ENCODE measurements at places on chromosomes 6 and 20. TPM values are rescaled to one million over a fixed set of nuclear protein-coding genes. Genes with fewer than 3 reads are reported as not detected.

DNA sequence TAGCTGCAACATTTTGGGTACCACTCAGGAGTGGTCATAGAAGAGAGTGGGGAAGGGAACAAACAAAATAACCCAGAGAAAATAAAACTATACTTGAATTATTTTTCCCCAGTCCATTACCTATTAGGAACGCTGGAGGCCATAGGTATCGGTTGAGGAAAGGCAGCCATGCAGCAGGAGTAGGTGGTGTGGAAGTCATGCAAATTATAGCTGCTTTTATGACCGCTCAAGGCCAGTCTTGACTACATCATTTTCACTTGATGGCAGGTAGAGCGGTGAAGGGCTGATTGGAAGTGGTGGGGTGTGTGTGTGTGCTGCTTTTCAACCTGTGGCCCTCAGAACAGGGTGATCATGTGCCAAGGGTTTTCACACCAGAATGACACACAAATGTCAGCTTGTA is 36.5 kb upstream of the KIF13A start:
- no peaks in the 10 kb centered on the region for H3K36me3 ChIP-seq
- no peak for DNase-seq
- H3K27me3 ChIP-seq = no peaks in the 10 kb centered on the region
- no peak overlapping the region for H3K4me3 ChIP-seq

DNA sequence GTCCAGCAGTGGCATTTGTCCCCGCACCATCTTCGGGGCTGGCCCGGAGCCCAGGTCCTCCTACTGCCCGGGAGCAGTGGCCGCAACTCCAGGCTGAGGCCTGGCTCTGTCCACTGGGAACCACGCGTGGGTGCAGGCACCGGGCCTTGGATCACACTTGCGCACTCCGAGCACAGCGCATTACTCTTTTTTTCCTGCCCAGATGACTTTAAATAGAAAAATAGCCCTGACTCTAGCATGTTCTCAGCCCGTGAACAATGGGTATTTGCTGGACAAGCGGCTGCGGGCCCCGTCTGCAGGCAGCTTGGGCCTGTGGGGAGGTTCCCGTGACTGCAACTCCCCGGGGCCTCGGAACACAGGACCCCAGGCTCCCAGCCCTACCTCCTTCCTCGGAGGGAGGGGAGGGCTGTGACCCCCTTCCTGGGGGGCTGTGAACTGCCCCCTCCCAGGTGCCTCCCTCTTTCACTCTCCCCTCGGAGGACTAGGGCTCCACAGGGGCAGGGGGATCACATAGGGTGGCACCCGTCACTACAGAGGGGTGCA is 162.2 kb downstream of the TBXT start:
- DNase-seq = peak; percentile 74
- no peak overlapping the region for H3K4me3 ChIP-seq
- H3K36me3 ChIP-seq = no peaks in the 10 kb centered on the region
- no peaks in the 10 kb centered on the region for H3K27me3 ChIP-seq
- H3K4me1 ChIP-seq = peaks cover 3% of the 10 kb centered on the region

GRCh38 chr6:139150920-139151319 is 16.0 kb downstream of the HECA start:
- DNase-seq = no peak
- H3K27ac ChIP-seq = no peak overlapping the region
- H3K36me3 ChIP-seq = no peaks in the 10 kb centered on the region
- H3K4me3 ChIP-seq = no peak overlapping the region
- peaks cover 7% of the 10 kb centered on the region for H3K4me1 ChIP-seq

DNA sequence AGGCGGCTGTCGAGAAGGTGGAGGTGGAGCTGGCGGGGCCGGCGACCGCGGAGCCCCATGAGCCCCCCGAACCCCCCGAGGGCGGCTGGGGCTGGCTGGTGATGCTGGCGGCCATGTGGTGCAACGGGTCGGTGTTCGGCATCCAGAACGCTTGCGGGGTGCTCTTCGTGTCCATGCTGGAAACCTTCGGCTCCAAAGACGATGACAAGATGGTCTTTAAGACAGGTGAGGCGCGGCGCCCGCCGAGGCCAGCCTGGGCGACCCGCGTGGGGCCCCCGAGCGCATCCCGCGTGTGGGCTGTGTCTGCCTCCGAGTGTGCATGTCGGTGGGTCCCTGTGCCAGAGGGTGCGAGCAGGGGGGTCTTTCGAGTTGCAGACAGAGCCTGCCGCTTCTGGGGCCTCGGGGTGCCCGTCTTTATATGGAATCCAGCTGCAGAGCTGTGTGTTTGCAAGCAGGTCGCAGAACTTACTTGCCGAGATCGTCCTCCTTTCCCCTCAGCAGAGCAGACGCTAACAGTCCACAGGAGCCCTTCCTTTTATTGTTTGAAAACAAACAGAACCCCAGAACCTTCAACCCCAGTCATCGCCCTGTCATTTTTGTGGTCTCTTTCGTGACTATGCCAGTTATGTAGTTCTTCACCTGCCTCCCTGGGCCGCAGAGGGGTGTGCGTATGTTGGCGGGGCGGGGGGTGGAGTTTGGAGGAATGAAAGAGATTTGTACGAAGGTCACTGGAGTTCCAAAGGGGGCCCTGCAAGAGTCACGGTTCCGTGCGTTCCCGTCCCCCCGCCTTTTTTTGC is 766 bp downstream of the SLC16A10 start:
- no peaks in the 10 kb centered on the region for H3K4me1 ChIP-seq
- DNase-seq = peak; percentile 11
- no peak overlapping the region for H3K27ac ChIP-seq

- no peak overlapping the region for H3K4me3 ChIP-seq
- H3K4me1 ChIP-seq = peaks cover 6% of the 10 kb centered on the region
- no peaks in the 10 kb centered on the region for H3K27me3 ChIP-seq
- no peak overlapping the region for H3K27ac ChIP-seq
- H3K36me3 ChIP-seq = no peaks in the 10 kb centered on the region
These were observed 68.8 kb upstream of the EPB41L1 start for GRCh38 chr20:36085686-36086267.

- H3K36me3 ChIP-seq = no peaks in the 10 kb centered on the region
- no peak overlapping the region for H3K27ac ChIP-seq
- no peaks in the 10 kb centered on the region for H3K27me3 ChIP-seq
- DNase-seq = no peak
These were observed 41.6 kb upstream of the FRMD1 start for GRCh38 chr6:168120390-168121302.

DNA sequence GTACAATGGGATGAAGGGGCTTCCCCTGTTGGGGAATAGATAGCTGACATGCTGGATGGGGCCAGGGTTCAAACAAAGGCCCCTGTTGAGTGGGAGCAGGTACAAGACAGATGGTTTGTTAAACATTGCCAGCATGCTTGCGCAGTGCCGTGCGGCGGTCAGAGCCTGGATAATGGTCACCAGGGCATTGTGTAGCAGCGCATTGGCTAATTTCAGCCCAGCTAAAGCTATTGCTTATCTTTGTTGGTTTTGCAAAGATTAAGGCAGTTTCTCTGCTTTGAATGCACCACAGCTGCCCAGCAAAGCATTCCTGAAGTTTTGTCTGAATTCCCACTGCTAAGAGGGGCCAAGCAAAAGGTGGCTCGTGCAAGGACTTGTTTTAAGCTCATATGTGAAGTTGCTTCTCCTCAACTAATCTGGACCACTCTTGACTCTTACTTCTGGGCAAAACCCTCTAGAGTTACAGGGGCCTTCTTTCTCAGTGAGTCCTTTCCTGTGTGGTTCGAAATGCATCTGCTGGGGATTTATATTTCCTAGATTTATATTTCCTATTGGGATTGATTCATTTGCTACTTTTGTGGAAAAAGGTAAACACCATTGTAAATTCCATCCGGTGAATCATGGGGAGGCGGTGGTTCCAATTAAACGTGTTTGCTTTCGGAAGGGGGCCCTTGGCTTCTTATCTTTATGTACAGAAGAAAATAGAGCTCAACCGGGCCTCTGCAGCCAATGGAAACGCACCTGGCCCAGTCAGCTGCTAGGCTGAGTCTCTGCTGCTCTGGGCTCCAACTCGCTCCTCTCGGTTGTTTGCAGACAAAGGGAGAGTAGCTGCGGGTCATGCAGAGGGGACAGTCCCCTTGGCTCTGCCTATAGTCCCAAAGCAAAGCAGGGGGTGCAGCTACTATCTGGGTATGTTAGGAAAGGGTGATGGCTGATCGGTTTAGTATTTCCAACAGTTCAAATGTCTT is 72.1 kb downstream of the FOXA2 start:
- no peak overlapping the region for H3K4me3 ChIP-seq
- no peaks in the 10 kb centered on the region for H3K36me3 ChIP-seq
- H3K4me1 ChIP-seq = no peaks in the 10 kb centered on the region
- no peak overlapping the region for H3K27ac ChIP-seq

GRCh38 chr20:37359331-37359730 is 13.4 kb downstream of the SRC start:
- H3K36me3 ChIP-seq = no peaks in the 10 kb centered on the region
- H3K27me3 ChIP-seq = no peaks in the 10 kb centered on the region
- peaks cover 7% of the 10 kb centered on the region for H3K4me1 ChIP-seq
- H3K27ac ChIP-seq = no peak overlapping the region

- H3K27ac ChIP-seq = no peak overlapping the region
- DNase-seq = no peak
- peaks cover 19% of the 10 kb centered on the region for H3K27me3 ChIP-seq
- H3K4me1 ChIP-seq = no peaks in the 10 kb centered on the region
These were observed 4.6 kb upstream of the LSM14B start for GRCh38 chr20:62117658-62118057.

DNA sequence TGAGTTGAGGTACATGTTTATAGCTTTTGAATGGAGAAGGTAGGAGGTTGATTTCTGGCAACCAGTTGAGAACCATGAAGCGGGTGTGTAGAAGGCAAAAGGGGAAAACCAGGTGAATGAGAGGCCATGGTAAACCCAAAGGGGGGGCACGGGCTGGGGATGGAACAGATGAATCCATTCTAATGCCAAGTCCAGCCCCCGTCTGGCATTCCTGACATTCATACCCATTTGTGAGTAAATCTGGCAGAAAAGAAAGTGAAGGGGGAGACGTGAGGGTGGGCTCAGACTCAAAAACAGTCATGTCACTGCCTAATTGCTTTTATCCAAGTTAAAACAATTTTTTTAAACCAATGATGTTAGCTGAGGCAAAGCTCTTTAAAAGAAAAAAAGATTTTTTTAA is 172.8 kb upstream of the QKI start:
- no peaks in the 10 kb centered on the region for H3K36me3 ChIP-seq
- H3K4me1 ChIP-seq = no peaks in the 10 kb centered on the region
- H3K27ac ChIP-seq = no peak overlapping the region
- no peak overlapping the region for H3K4me3 ChIP-seq
- no peaks in the 10 kb centered on the region for H3K27me3 ChIP-seq
- no peak for DNase-seq

DNA sequence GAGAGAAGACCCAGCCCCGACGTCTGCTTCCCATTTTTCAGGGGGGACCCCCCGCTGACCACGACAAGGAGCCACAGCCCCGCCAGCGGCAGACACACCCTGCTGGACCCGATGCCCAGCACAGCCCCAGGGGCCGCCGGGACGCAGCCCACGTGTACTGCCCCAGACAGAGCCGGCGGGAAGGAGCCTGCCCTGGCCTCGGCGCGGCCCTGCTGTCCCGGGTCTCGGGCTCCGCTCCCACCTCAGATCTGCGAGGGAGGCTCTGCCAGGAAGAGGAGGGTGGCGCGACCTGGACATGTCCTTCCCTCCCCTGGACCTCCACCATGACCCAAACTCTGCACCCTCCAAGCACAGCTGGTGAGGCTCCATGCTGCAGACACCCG is 54.7 kb downstream of the KCNQ2 start:
- no peaks in the 10 kb centered on the region for H3K27me3 ChIP-seq
- H3K4me1 ChIP-seq = no peaks in the 10 kb centered on the region
- H3K4me3 ChIP-seq = no peak overlapping the region

GRCh38 chr6:7615611-7616383 is 25.8 kb downstream of the SNRNP48 start:
- no peak overlapping the region for H3K4me3 ChIP-seq
- H3K36me3 ChIP-seq = peaks cover 4% of the 10 kb centered on the region
- DNase-seq = peak; percentile 69
- H3K4me1 ChIP-seq = no peaks in the 10 kb centered on the region
- H3K27me3 ChIP-seq = no peaks in the 10 kb centered on the region

- DNase-seq = peak; percentile 60
- peak overlapping the region; percentile 40 for H3K4me3 ChIP-seq
- H3K4me1 ChIP-seq = peaks cover 11% of the 10 kb centered on the region
- H3K27ac ChIP-seq = peak overlapping the region; percentile 50
- H3K27me3 ChIP-seq = no peaks in the 10 kb centered on the region
These were observed 204.2 kb downstream of the BCAS1 start for GRCh38 chr20:53865901-53866793.

- no peaks in the 10 kb centered on the region for H3K36me3 ChIP-seq
- no peak overlapping the region for H3K27ac ChIP-seq
- peaks cover 2% of the 10 kb centered on the region for H3K4me1 ChIP-seq
- H3K4me3 ChIP-seq = no peak overlapping the region
- H3K27me3 ChIP-seq = no peaks in the 10 kb centered on the region
These were observed 301.2 kb downstream of the PLCB1 start for GRCh38 chr20:8433291-8433690.

DNA sequence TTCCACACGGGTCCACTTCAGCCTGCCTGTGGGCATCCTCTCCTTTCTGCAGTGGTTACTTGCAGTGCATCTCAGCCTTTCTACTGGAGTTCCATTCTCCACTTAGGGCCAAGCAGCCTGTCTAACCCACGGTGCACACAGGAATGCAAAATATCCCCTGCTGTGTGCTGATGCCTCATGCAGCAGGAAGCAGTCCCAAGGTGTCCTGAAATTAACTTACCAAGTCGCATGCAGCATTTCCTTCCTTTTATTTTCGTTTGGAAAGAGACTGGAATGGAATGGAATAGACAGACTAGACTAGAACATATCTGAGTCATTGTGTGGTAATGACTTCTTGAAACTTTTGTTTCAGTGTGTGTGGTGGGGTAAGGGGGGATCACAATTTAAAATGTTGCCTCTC is 25.9 kb upstream of the FOXQ1 start:
- H3K27me3 ChIP-seq = no peaks in the 10 kb centered on the region
- H3K4me3 ChIP-seq = no peak overlapping the region
- no peaks in the 10 kb centered on the region for H3K36me3 ChIP-seq
- peak overlapping the region; percentile 29 for H3K27ac ChIP-seq
- DNase-seq = peak; percentile 82

DNA sequence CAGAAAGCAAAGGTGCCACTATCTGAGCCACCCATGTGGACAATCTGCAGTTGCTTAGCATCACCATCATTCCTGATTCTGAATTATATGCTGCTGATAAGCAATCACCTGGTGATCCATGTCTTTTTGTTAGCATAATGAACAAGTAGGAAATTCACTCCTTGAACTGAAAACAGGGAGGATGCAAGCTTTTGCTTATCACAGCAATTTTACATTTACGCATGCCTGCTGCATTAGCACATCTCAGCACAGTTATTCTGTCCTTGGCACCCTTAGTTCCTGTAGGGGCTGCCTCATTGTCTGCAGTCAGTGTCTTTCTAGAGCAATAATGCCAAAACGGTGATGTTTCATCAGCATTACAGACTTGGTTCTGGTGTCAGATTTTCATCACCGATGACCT is 162.6 kb downstream of the KIF16B start:
- H3K4me1 ChIP-seq = no peaks in the 10 kb centered on the region
- H3K27ac ChIP-seq = no peak overlapping the region
- H3K4me3 ChIP-seq = no peak overlapping the region
- no peak for DNase-seq
- H3K27me3 ChIP-seq = no peaks in the 10 kb centered on the region

The CBLN4 gene
- not detected for polyA plus RNA-seq

The ANKRD6 gene
- 0.63 TPM for polyA plus RNA-seq

The NHLRC1 gene
- 1.1 TPM for polyA plus RNA-seq

The TMC2 gene
- polyA plus RNA-seq = not detected

The SYCP2L gene
- polyA plus RNA-seq = 0.02 TPM

The C6orf141 gene
- 1.0 TPM for polyA plus RNA-seq

The ZC2HC1B gene
- not detected for polyA plus RNA-seq

The CCM2L gene
- polyA plus RNA-seq = not detected

The SEL1L2 gene
- not detected for polyA plus RNA-seq
